ENCODE measurements at places on chromosomes 3 and 15.

DNA sequence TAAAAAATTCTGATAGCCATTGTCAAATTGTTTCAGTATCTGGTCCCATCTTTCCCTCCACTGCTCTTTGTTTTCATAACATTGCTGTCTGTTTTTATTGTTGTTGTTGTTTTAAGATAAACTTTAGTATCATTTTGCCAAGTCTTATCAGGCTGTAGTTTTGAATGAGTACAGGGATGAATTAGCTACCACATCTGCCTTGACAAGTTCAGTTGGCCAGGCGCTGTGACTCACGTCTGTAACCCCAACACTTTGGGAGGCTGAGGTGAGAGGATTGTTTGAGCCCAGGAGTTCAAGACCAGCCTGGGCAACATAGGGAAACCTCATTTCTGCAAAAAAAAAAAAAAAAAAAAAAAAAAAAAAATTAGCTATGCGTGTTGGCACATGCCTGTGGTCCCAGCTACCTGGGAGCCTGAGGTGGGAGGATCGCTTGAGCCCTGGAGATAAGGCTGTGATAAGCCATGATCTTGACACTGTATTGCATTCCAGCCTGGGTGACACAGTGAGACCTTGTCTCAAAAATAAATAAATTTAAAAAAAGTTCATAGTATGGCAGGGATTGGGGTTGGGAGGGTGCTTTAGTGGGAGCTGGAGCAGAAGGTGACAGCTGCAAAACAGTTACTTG, 8.3 kb upstream of the ANKDD1A start:
- DNase-seq = no peak

GRCh38 chr3:143825513-143825912, 22.8 kb downstream of the SLC9A9 start:
- DNase-seq = peak; percentile 14

GRCh38 chr3:103614719-103615118, 1179.9 kb downstream of the ZPLD1 start:
- DNase-seq = no peak

GRCh38 chr3:19331931-19332330, 183.6 kb downstream of the KCNH8 start:
- DNase-seq = no peak

GRCh38 chr3:10367506-10367905, 46.6 kb upstream of the SEC13 start:
- no peak for DNase-seq

- no peak for DNase-seq
These were observed 93.9 kb upstream of the ABHD17C start for GRCh38 chr15:80601256-80601655.

GRCh38 chr3:128854475-128854874, 24.9 kb upstream of the ACAD9 start:
- no peak for DNase-seq

GRCh38 chr3:41522612-41523011, 323.3 kb downstream of the CTNNB1 start:
- no peak for DNase-seq

GRCh38 chr3:100902572-100902971, 90.6 kb downstream of the ABI3BP start:
- DNase-seq = no peak

DNA sequence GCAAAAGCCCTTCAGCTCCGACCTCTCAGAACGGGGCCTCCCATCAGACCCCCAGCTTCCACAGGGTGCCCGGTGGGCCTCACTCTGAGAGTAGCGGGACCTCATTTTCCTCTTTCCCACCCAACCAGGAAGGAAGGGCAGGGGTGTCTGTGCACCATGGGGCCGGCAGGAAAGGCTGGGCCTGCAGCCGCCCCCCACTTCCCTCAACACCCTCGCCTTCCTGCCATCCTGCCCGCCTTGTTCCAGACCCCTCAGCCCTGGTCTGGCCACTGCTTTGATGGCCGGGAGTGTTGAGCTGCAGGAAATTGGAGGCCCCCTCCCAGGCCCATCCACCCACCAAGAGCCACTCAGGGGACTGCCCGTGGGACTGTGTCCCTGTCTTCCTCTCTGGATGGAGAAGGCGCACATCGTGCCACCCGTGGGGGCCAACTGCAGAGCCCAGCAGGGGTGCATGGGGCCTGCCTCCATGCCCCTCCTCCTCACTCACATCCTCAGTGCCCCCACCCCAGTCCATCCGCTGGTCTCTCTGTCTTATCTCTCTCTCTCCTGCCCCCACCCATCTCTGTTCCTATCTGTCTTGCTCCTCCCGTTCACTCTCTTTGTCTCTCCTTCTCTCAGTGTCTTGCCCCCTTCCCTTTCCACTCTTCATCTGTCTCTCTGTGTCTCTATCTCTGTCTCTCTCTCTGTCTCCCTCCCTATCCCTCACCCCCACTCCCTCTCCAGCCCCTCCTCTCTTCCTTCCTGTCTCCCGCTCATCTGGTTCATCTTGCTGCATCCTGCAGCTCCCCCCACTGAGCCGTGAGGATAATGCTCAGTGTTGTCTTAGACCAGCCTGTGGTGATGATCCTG, 1.8 kb upstream of the PLXND1 start:
- DNase-seq = no peak

DNA sequence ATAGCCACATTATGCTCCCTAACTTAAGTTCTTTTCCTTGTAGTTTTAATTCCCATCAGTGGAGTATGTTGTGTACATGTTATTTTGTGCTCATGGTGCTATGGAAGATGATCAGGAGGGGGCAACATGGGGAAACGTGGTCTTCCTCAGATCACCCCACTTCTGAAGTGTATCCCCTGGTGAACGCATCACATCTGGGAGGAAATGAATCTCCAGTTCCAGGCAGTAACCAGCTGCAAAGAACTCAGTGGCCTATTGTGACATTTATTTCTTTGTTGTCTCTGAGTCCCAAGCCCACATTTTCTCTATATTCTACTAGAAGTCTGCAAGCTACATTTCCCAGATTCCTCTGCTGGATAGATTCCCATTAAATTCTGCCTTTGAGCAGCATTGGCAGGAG, 217.0 kb downstream of the SATB1 start:
- DNase-seq = no peak

GRCh38 chr3:159763602-159764489, 224.8 kb upstream of the IL12A start:
- DNase-seq = no peak

DNA sequence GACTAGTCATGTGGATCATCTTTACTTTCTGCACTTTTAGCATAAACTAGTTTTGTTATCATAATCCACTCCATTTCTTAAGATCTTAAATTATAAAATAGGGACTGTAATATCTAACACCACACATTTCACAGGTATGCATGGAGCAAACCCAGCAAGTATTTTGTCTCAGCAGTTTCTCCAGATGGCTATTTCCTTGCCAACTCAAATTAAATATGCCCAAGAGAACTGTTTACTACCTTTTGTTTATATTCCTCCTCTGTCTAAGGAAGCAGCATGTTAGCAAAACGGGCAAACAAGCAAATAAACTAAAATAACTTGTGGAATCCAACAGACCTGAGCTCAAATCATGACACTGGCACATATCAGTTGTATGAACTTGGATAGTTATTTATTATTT, 379.8 kb downstream of the LSAMP start:
- DNase-seq = no peak

DNA sequence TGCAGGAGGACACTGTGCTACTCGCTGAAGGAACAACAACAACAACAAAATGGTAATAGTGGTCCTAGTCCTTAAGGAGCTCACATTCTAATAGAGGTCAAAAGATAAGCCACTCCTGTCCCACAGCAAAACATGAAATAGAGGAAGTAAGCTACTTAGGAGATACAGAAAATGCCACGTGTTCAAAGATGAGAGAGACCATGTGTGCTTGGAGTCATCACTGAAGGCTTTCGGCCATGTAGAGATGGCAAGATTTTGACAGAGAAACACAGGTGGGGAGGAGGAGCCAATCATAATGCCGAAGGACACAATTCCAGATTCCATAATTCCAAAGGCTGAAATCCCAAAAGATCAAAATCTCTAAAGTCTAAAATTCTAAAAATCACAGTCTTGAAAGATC, 24.8 kb upstream of the RIOX2 start:
- no peak for DNase-seq

DNA sequence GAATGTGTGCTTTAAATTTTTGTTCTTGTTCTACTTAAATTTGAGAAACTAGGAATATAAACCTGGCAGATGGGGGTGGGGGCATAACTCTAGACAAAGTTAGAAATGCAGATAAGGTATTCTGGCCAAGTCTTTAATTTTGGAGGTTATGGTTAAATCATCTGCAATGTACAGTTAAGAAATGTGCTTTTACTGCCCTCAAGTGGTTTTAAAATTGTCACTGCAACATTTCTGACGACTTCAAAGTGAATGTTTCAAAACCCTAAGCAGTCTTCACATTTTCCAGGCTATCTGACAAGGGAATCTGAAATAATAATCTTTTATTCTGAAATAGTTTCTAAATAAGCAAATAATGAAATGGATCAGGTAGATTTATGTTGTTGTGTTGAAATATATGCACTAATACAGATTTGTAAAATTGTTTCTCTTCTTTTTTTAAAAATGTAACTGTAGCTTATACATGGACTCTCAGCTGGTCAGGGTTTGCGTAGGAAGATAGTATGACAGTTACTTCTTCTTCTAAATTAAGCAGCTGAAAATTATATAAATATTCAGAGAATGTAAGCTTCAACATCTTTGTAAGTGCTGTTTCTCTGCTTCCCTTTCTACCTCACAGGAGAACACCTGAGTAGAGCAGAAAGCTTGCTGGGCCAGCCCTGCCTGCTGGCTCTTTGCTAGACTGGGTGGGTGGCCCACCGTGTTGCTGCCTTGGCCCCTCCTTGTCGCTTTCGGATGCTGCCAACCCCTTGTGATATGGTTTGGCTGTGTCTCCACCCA, 45.0 kb downstream of the SUCNR1 start:
- DNase-seq = no peak

DNA sequence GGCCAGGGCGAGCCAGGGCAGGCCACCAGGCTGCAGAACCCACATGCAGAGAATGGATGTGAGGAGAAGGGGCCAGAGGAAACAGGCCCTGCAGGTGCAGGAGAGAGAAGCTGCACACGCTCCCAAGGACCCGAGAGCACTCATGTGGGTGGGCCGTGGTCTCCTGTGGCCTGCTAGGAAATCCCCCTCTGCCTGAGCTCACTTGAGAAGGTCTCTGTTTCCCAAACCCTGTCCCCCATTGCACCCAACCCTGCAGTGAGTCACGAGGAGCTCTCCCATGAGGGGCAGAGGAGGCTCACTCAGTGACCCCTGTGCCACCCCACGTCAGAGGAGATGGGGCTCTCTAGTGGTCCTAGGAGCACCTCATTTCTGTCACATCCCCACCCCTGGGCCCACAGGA, 111.1 kb downstream of the KLF13 start:
- DNase-seq = no peak

DNA sequence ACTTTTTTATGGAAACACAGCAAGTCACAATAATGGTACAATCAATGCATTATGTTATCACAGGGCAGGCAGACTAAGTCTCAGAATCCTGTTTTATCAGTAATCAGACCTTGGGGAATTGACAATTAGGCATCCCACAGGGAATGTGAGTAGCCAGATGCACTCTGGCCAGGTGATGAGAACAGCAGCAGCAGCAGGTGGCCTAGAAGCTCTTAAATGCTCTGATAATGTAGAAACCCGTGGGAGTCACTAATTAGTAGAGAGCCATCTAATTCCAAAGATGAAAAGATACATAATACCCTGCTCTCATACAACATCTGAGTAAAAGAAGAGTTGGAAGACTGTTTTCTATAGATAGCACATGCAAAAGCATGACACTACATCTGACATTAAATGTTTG, 12.6 kb downstream of the CEP152 start:
- DNase-seq = no peak

DNA sequence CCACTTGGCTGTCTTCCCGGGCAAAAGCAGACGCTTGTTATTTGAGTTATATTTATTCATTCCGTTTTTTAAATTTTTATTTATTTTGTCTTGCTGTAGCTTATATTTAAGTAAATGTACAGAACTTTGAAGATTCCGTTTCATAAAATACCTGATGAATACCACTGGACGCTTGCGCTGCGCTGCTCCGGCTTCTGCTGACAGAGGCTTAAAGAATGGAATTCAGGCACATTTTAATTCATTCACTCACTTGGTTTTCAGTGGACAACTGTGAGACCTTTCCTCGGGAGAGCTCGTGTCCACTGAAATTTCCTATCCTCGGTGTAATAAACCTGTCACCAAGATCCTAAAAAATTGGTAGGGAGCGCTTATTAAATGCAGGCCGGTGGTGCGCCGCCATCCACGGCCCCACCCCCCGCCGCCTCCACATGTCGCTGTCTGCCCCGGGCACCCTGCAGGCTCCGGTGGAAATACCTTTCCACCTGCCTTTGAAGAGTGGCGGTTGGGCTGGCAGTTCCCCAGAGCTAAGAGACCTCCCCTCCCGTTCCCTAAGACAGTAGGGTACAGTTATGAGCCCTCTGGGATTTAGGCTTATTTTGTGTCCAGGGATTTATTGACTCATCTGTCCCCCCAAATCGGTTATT, 62.5 kb upstream of the UBE2E1 start:
- DNase-seq = no peak
